ENCODE measurements at places on chromosomes 1 and 21. TPM values are rescaled to one million over a fixed set of nuclear protein-coding genes. Genes with fewer than 3 reads are reported as not detected.
A peak's percentile ranks its signal among the peaks of the same experiment; 100 is the strongest.

Gene PGLYRP4
- total RNA-seq, result not detected

Gene PTTG1IP
- total RNA-seq, result 171 TPM

Gene GPR25
- total RNA-seq, result not detected

Gene ATP6V1G3
- not detected for total RNA-seq

Gene AKR7A3
- total RNA-seq, result 0.14 TPM

Gene LAX1
- not detected for total RNA-seq

Gene FAM177B
- total RNA-seq, result not detected

Gene SLC44A5
- 0.58 TPM for total RNA-seq

- H3K27ac ChIP-seq, result no peak overlapping the region
- DNase-seq, result no peak
- no peaks in the 10 kb centered on the region for H3K36me3 ChIP-seq
- peaks cover 7% of the 10 kb centered on the region for H3K4me1 ChIP-seq
These were observed 46.4 kb upstream of the RGS1 start for GRCh38 chr1:192529031-192529755.

- no peaks in the 10 kb centered on the region for H3K4me1 ChIP-seq
- no peaks in the 10 kb centered on the region for H3K27me3 ChIP-seq
- H3K36me3 ChIP-seq, result no peaks in the 10 kb centered on the region
- no peak for DNase-seq
These were observed 50.3 kb upstream of the CNIH3 start for GRCh38 chr1:224565611-224566406.

DNA sequence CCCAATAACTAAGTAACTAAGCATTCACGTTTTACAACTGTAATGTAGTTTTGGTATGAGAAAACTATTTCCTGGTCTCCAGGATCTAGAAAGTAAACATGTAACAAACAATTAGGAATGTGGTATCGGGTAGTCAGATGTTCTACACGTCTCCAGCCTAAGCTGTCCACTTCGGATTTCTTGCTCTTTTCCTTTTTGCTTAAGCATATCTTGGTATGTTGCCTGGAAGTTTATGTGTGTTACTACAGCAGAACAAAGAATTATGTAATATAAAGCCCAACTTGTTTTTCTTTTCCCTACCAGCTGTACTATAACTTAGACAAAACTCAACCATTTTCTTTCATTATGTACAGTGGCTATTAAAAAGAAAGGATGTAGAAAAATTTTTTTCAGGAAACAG is 20.4 kb upstream of the WARS2 start:
- H3K27me3 ChIP-seq, result no peaks in the 10 kb centered on the region
- H3K4me1 ChIP-seq, result peaks cover 12% of the 10 kb centered on the region
- H3K36me3 ChIP-seq, result peaks cover 47% of the 10 kb centered on the region
- DNase-seq, result no peak
- H3K27ac ChIP-seq, result peak overlapping the region; percentile 47

GRCh38 chr1:59308839-59309238 is 11.9 kb downstream of the FGGY start:
- no peak overlapping the region for H3K4me3 ChIP-seq
- DNase-seq, result no peak
- H3K27me3 ChIP-seq, result no peaks in the 10 kb centered on the region

DNA sequence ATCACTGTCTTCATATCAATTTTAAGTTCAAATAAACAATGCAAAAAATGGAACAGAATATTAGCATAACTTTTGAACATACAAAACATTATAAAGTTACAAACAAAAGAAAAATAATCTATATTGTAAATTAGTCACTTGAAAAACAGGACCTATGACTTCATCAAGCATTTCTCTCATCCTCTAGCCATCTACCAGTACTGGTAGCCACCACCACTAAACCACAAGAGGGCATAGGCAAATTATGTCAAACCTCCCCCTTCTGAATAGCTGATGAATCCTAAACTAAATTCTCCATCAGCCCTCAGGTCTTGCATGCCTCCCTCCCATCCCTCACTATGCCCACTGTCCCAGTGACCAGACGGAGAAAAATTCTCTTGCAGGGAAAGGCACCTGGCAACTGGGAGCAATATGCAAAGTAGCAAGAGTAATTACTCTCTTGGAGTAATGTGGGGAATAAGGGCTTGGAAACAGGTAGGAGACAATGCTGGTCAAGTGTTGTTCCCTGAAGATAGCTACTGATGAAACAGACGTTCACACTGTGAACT is 37.1 kb downstream of the SSX2IP start:
- no peak overlapping the region for H3K4me3 ChIP-seq
- DNase-seq, result no peak
- no peaks in the 10 kb centered on the region for H3K27me3 ChIP-seq

DNA sequence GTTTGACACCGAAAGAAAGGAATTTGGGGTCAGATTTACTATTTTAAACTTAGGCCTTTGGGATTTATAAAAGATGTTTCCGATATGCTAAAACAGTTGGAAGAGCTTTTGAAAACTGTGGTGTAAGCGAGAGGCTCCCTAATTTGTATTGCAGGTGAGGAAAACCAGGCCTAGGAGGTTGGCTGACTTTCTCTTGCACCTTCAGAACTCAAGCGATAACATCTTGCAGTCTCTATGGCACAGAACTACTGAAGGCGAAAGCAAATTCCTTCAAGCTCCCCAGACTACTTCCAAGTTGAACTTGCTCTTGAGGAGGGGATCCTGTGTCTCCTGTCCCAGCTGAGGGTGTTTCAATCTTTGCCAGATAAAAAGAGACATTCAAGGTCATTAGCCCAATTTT is 685.7 kb downstream of the ADGRL2 start:
- H3K4me3 ChIP-seq, result no peak overlapping the region
- DNase-seq, result no peak
- no peaks in the 10 kb centered on the region for H3K36me3 ChIP-seq
- peaks cover 11% of the 10 kb centered on the region for H3K4me1 ChIP-seq
- no peak overlapping the region for H3K27ac ChIP-seq

- H3K27me3 ChIP-seq, result no peaks in the 10 kb centered on the region
- DNase-seq, result no peak
- no peaks in the 10 kb centered on the region for H3K4me1 ChIP-seq
- H3K27ac ChIP-seq, result no peak overlapping the region
These were observed 21.9 kb downstream of the DIRAS3 start for GRCh38 chr1:68028566-68028965.

GRCh38 chr1:94675373-94675772 is 133.8 kb upstream of the F3 start:
- H3K4me3 ChIP-seq, result no peak overlapping the region
- H3K4me1 ChIP-seq, result no peaks in the 10 kb centered on the region
- H3K27me3 ChIP-seq, result no peaks in the 10 kb centered on the region
- H3K27ac ChIP-seq, result no peak overlapping the region
- H3K36me3 ChIP-seq, result no peaks in the 10 kb centered on the region

DNA sequence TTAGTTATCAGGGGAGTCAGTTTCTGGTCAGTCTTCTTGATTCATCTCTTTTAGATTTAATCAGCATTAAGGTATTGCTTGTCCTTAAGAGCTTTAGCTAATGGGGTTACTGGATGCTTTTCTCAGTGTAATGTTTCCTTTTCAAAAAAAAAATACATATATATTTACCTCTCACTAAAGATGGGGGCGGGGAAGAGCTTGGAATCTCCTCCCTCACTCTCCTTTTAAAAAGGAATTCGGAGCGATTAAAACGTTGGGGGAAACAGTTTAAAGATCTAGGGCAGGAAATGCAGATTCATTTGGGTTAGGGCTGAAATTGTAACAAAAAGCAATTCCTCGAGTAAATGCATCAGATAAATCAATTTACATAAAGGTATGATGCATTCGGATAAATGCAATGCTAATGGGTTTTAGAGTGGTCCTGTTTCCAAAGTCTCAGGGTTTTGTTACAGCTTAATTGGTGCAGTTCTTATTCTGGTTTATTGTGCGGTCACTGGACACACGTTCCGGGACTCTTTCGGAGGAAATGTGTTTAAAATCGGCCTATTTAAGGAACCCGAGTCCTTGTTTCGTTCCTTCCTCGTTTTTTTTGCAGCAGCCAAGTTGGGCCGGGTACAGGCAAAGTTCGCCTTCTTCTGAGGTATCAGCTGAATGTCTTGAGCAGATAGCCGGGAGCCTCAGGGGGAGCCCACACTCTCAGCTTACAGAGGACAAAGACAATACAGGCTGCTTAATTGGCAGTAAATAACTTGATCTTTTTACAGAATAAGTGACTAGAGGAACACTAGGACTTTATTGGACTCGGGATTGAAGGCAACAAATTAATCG is 1.6 kb downstream of the LMO4 start:
- H3K27me3 ChIP-seq, result no peaks in the 10 kb centered on the region
- H3K36me3 ChIP-seq, result peaks cover 2% of the 10 kb centered on the region
- H3K4me3 ChIP-seq, result peak overlapping the region; percentile 92
- peaks cover 72% of the 10 kb centered on the region for H3K4me1 ChIP-seq
- no peak for DNase-seq

- no peak overlapping the region for H3K4me3 ChIP-seq
- no peak for DNase-seq
- H3K27me3 ChIP-seq, result no peaks in the 10 kb centered on the region
- no peaks in the 10 kb centered on the region for H3K36me3 ChIP-seq
- H3K27ac ChIP-seq, result no peak overlapping the region
These were observed 122.3 kb downstream of the ZC3H11B start for GRCh38 chr1:219490566-219490965.

DNA sequence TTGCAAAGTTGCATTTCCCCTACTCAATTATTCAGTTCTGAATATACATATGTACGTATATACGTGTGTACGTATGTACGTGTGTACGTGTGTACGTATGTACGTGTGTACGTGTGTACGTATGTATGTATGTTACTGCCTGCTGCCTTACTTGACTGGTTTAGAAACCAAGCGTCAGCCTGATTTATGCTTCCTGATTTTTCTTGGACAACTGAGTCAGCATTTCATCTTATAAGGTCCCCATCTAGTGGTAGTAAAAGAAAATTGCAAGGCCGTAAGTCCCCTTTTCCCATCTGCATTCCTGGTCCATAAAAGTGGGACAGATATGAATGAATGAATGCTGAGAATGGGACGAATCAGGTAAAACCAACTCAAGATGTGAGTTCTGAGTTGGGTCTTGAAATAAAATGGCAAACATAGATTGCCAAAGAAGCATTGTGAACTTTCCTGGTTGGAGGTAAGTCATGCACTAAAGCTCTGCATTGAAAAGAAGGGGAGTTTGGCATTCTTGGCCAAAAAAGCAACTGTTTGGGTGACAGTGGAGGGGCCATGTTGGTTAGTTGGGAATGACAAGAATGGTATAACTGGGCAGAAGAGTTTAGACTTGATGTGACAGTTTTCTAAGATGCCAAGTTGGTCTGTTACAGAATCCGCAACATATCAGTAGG is 76.4 kb upstream of the DNAH14 start:
- peaks cover 5% of the 10 kb centered on the region for H3K27me3 ChIP-seq
- H3K4me3 ChIP-seq, result no peak overlapping the region
- no peaks in the 10 kb centered on the region for H3K36me3 ChIP-seq
- no peaks in the 10 kb centered on the region for H3K4me1 ChIP-seq
- H3K27ac ChIP-seq, result no peak overlapping the region
- DNase-seq, result no peak

DNA sequence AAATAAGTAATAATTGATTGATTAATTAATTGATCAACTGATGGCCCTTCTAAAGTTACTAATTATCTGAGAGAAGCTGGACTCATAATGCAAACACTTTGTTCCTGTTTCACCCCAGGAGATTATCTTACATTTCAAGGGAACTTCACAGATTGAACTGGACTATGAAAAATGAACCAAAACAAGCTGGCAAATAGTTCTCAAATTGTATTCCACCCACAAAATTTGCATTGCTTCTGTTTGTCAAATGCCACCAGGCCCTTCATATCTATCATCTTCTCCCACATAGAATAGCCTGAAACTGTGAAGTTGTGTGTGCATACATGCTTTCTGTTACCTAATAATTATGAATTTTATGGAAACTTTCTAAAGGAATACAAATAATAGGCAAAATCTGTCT is 104.0 kb downstream of the ZNF281 start:
- peaks cover 7% of the 10 kb centered on the region for H3K27me3 ChIP-seq
- H3K4me1 ChIP-seq, result peaks cover 19% of the 10 kb centered on the region
- H3K4me3 ChIP-seq, result no peak overlapping the region
- no peak for DNase-seq
- H3K36me3 ChIP-seq, result no peaks in the 10 kb centered on the region

GRCh38 chr21:37462087-37462861 is 95.7 kb downstream of the DYRK1A start:
- H3K36me3 ChIP-seq, result no peaks in the 10 kb centered on the region
- H3K4me1 ChIP-seq, result peaks cover 85% of the 10 kb centered on the region
